D341Med (cell line): ENCODE measurements at places on chromosomes 16 and 17.
A peak's percentile ranks its signal among the peaks of the same experiment; 100 is the strongest.

DNA sequence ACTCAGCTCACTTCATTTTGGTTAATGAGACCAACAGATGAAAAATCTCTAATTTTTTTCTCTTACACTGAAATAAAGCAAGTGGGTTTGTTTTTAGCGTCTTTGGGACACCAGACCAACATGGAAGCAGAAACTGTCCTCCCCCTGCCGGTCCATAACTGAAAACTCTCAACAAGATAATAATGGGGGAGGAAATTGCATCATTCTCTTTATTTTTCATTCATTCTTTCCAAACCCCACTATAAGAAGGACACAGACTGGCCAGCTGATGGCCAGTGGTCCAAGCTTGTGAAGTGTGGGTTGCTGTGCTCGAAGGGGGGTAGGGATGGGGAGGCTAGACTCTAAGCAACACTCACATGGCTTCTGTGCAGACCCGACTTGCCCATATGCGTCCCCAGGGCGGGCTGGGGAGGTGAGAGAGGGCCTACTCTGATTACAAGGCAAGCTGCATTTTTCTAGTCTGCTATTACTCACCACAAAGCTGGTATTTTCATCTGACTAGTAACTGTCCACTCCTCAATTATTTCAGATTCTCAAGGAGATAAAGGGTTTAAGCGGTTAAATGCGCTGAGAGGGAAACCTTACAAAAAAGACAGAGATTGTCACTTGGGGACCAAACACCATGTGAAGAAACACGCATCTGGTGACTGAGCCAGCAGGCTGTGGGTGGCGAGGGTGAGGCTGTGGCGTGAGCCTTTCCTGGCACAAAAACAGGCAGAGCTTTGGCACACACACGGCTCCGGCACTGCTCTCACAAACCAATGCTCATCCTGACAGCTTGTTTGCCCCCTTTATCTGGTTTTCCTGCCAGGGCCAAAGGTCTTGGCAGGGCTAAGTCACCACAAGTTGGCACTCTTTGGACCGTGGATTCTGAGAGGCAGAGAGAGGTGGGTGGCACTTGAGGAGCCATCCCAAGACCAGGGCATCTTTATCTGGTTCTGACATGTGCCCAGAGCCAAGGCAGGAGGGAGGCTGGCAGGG is 38.2 kb downstream of the MARF1 start:
- no peak for DNase-seq

- no peak for DNase-seq
These were observed 17.3 kb upstream of the ERCC4 start for GRCh38 chr16:13902677-13903076.

- no peak for DNase-seq
These were observed 1.4 kb upstream of the PIPOX start for GRCh38 chr17:29041571-29041970.

DNA sequence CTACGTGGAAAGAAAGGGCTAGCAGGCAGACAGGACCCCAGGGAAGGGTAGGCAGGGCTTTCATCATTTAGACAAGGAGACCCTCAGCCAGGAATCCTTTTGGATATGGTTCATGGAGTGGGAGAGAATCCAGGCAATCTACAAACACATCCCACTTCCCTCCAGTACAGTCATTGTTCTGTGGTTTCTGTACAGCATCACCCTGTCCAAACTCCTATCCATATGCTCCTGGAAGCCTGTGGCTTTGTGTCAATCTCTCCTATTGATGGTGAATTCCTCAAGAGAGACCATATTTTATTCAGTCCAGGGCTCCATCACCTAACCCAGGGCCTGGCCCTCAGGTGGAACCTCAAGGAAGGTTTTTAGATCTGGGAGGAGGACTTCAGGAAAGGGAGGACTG is 99.2 kb downstream of the SPACA3 start:
- no peak for DNase-seq

- peak; percentile 65 for DNase-seq
These were observed 43.2 kb downstream of the RPH3AL start for GRCh38 chr17:309361-309888.

DNA sequence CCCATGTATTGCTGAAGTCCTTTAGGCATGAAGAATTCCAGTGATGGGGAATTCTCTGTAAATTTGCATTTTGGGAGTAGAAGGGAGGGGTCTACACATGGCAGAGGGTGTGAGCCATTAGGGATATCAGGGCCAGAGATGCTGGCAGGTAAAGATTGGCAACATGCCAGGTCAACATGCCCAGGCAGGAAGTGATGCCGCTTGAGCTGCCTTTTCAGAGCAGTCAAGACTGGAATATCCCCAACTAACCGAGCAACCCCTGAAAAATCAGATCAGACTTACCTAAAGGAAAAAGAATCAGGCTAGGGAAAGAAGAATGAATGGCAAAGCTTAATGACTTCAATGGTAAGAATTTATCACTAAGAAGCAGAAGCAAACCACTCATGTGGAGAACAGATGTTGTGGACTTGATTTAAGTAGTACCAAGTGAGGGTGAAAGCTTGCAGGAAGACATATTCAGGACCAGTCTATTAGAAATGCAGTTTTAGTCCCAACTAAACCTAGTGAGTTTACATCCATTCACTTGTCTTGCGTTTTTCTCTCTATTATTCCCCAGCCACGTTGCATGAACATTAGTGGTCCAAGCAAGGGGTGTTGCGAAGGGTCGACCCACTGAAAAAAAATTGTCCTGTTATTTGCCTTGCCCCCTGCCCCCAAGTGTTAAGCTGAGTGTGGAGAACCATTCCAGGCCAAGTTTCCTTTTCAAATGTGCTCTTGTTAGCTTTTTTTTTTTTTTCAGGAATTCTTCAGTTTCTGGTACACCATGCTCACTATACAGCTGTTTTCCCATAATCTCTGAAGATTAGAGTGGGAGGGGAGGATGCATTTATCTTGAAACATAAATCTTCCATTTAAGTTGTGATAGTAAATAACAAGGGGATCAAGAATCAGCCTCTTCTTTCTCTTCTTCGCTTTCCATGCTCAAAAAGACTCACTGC is 105.2 kb downstream of the ABCA8 start:
- no peak for DNase-seq

- peak; percentile 8 for DNase-seq
These were observed 1.4 kb downstream of the TLCD1 start for GRCh38 chr17:28724500-28725165.

GRCh38 chr17:49397586-49397985 is 17.1 kb downstream of the PHB1 start:
- peak; percentile 23 for DNase-seq

GRCh38 chr17:40108970-40109824 is 8.8 kb upstream of the NR1D1 start:
- DNase-seq: no peak

- DNase-seq: peak; percentile 35
These were observed 47.8 kb downstream of the MRC2 start for GRCh38 chr17:62675260-62675659.

GRCh38 chr16:47204736-47205504 is 61.2 kb upstream of the NETO2 start:
- DNase-seq: no peak

DNA sequence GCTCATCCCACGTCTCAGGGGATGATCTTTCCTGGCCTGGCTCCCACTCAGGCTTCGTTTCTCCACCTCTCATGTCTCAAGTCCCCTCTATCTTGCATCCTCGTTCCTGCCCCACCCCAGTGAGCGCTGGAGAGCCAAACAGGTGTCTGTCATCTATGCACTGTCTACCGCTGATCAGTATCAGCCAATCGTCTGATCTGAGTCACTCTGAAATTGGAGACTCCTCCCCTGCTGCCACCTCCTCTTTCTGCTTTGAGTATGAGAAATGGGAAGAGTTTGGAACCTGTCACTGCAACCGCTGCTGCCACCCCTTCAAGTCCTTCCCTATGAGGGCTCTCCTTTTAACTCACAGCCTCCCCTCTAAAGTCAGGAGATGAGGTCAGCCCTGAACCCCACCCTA is 28.0 kb downstream of the FZD2 start:
- DNase-seq: no peak

- no peak for DNase-seq
These were observed 171.5 kb downstream of the SPECC1 start for GRCh38 chr17:20180661-20181060.

DNA sequence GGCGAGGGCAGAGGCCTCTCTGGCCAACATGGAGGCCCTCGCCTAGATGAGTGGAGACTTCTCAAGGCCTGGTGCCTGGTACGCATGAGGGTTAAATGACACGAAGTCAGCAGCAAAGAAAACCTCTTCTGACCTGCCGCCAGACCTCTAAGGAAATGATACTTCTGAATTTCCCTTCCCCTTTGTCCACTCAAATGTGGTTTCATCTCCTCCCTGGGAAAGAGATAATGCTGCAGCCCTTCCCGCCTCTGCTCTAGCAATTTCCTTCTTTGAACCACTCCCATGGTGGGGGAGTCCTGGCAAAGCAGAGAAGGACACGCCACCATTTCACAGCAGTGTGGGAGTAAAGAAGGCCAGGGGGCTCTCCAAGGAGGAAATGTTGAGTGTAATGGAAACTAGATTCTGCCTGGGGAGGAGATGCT is 65.7 kb upstream of the BCAR1 start:
- DNase-seq: no peak

- DNase-seq: no peak
These were observed 12.8 kb downstream of the SMIM5 start for GRCh38 chr17:75645889-75646637.

- DNase-seq: peak; percentile 40
These were observed 17.1 kb downstream of the FOXJ1 start for GRCh38 chr17:76123749-76124581.

- DNase-seq: peak; percentile 53
These were observed 22.3 kb upstream of the RBFOX3 start for GRCh38 chr17:79633154-79633553.

- peak; percentile 41 for DNase-seq
These were observed 3.0 kb downstream of the TEX19 start for GRCh38 chr17:82361885-82362633.

- peak; percentile 76 for DNase-seq
These were observed 21.2 kb downstream of the PDILT start for GRCh38 chr16:20383106-20384029.

DNA sequence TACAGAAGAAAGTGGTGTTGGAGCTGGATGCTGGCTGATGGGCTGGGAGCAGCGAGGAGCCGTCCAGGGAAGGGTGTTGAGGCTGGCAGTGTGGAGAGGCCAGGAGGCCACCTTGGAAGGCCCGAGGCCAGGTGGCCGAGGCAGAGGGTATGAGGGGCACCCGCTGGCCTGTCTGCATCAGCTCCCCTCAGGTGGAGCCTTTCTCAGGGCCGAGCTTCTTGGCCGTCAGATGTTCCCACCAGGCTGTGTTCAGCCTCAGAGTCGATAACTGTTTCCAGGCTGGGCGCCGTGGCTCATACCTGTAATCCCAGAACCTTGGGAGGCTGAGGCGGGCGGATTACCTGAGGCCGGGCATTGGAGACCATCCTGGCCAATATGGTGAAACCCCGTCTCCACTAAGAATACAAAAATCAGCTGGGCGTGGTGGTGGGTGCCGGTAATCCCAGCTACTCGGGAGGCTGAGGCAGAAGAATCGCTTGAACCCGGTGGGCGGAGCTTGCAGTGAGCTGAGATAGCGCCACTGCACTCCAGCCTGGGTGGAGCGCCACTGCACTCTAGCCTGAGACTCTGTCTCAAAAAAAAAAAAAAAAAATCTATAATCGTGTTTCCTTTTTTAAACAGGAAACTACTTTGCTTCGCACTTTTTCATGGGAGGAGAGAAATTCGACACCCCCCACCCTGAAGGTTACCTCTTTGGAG is 25.3 kb downstream of the MGRN1 start:
- no peak for DNase-seq

DNA sequence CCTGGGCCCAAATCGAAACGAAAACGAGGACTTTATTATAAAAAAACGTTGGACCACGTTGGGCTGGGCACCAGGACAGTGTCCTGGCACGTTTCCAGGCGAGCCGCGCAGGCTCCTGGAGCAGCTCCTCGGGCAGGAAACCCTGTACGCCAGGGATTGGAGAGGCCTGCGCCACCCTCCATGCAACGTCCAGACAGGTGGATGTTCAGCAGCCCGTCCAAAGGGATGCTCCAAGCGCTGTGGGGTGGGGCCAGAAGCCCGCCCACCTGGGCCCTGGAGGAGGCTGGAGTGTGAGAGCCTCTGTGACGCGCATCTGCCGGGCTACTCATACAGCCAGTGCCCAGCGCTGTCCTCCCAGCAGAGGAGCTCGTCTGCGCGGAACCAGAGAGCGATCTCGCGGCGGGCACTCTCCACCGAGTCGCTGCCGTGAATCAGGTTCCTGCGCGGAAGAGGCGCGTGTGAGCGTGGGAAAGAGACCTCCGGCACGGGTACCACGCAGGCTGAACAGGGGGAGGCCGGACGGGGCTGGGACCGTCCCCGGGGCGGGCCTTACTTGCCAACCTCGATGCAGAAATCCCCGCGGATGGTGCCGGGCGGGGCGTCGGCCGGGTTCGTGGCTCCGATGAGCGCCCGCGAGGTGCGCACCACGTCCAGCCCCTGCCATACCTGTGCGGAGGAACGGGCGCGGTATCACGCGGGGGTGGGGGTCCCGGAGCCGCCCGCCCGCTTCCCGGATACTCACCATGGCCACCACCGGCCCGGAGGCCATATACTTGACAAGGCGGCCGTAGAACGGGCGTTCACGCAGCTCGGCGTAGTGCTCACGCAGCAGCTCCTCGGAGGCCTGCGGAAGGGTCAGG is 785 bp downstream of the NME3 start:
- peak; percentile 60 for DNase-seq
